Smooth muscle cell of trachea (primary cell): ENCODE measurements at places on chromosomes 7 and 10. TPM values are rescaled to one million over a fixed set of nuclear protein-coding genes. Genes with fewer than 3 reads are reported as not detected.

Gene AKR1D1
- total RNA-seq = not detected in 2 replicates

Gene DLD
- 54.6 and 91.9 TPM in 2 replicates for total RNA-seq

Gene H2BK1
- not detected in 2 replicates for total RNA-seq

Gene FAM13C
- 2.5 and 3.3 TPM in 2 replicates for total RNA-seq

Gene EDRF1
- total RNA-seq = 21.0 and 27.9 TPM in 2 replicates

Gene FAM149B1
- total RNA-seq = 33.5 and 44.3 TPM in 2 replicates

Gene PAX4
- not detected in 2 replicates for total RNA-seq

Gene ABCA13
- 2.5 and 5.1 TPM in 2 replicates for total RNA-seq
